DMS53 (cell line): ENCODE measurements at places on chromosomes 13 and 19.
A peak's percentile ranks its signal among the peaks of the same experiment; 100 is the strongest.

GRCh38 chr13:43961909-43962308 is 82.2 kb downstream of the LACC1 start:
- DNase-seq, result no peak

DNA sequence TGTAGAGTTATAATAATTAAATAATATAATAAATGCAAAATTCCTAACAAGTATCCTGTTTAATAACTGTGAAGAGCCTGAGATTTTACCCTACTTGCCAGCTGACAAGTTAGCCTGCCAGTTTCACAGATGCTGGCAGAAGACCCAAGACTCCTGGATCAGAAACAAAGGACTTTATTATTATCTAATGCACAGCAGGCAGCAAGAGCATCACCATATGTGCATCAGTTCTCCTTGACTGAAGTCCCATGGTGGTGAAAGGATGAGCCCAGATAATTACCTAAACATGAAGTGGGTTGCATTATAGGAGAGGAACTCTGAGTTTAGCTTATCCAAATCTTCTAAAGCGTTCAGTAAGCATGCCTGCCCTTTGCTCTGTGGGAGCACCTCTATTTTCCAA is 39.1 kb upstream of the MTIF3 start:
- DNase-seq, result no peak

DNA sequence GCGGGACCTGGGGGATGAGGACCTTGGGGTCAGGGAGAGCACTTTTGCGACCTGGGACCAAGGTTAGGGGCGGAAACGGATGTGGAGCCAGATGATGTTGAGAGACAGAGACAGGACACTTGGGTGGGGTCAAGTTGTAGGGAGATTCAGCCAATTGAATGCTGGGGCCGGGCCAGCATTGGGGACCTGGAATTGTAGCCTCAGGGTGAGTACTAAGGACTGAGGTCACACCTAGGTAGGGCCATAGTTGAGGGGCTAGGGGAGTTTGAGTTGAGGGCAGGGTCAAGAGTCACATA is 1.2 kb downstream of the ALKBH7 start:
- peak; percentile 46 for DNase-seq

DNA sequence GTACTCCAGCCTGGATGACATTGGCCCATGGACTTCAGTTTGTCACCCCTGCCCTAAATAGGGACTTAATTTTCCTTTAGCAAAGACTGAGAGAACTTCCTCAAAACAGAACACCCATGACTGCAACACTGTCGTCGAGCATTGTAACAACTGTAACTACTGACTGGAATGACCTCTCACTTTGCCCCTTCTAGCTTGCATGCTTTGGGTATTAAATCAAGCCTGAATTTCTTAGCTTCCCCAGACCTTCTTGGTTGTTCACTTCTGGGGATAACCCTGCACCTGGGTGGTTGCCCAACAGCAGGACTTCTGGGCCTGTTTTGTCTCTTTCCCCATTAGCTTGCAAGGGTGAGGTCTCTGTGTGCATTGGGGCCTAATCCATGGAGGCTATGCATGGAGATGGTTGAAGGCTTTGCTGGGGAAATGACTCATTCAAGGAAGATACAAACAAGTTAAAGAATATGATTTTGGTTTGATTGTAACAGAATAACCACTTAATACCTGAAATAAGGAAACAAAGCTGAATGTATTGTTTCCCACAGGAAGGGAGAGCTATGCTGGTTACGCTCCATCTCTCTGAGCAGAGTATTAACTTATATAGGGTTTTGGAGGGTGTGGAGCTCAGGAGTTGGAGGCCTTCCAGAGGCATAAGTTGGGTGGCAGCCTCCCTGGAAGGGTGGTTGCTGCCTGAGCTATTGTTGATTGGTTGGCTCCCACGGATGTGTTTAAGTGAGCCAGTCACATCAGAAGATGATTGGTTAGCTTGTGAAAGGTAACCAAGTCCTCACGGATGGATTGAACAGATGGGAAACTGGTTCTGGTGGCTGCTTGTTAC is 34.7 kb upstream of the UBAC2 start:
- DNase-seq, result no peak

- peak; percentile 44 for DNase-seq
Measured at GRCh38 chr19:1945899-1946298, 4.9 kb downstream of the CSNK1G2 start.

DNA sequence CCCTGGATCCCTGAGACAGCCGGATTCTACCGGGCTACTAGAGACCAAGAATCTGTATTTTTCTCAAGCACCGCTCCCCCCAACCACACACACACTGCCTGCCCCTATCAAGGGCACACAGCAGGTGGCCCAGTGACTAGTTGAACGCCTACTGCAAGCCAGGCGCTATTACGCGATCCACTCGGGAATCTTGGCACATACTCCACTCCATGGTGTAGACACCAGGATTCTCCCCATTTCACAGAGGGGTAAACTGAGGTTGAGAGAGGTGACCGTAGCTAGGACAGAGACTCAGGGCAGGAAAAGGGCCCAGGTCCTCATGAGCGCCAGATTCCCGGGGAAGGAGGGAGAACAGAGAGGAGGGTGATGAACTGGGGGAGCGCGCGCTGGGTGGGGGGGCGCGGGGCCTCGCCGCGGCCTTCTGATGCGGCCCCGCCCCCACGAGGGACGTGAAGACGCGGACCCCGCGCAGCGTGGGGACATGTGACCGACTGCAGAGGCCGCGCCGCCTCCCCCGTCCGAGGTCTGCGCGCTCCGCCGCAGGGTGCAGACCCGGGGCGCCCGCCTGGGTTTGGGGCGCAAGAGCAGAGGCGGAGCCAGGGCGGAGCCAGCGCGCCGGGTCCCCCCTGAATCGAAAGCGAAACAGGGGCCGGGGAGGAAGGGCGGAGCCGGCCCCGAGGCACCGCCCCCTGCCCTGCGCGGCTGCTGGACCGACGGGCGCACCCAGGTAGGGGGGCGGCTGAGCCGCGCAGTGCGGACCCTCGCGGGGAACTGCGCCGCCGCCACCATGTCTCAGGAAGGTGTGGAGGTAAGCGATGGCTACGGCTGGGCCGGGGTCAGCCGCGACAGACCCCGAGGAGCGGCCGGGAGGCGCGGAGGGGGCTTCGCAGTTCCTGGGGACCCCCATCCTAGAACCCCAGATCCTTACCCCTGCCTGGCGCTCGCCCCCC is at the start of gene SHFL:
Gene SHFL (plus strand): TSS at position 677 of the 950 bp plus-strand sequence. CDS start 111 bp downstream, at position 788.
- DNase-seq, result peak; percentile 48

DNA sequence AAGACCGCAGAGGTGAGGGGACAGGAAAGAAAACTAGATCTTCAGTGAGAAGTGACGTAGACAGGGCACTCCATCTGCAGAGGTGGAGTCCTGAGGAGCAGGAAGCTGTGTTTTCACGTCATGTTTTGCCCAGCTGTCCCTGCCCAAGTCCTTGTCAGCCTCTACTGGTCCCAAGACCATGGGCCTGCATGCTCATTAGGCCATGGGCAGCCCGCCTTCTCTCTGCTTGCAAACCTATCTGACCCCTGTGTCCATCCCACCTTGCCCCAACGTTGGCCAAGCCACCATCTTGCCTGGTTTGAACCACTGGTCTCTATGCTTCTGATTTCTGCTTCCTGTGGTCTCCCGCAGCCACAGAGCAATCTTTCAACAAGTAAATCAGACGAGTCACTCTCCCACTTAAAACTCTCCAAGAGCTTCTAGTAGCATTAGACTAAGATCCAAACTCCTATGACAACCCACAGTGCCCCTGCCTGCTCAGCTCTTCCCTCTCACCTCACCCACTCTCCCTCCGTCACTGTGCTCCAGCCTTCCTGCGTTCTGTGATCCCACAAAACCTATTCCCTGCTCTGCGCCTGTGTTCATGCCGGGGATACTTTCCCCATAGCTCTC is 18.6 kb upstream of the CCNE1 start:
- no peak for DNase-seq

GRCh38 chr19:17069193-17069592 is 6.1 kb downstream of the HAUS8 start:
- DNase-seq, result no peak

DNA sequence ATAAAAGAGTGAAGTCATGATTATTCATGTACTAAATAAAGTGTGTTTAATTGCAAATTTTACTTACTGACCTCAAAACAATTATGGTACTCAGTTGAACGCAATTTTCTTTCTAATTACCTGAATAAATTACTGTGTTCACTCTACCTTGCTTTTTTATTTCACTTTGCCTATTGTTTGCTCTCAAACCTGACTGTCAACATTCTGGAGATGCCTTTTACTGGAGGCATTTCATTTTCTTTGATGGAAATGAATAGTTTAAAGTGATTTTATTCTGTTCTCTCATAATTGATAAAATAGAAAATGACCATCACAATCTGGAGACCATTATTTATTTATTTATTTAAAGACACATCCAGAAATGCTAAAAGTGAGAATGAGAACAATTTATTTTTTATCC is 811.5 kb upstream of the ATXN8OS start:
- DNase-seq, result no peak

DNA sequence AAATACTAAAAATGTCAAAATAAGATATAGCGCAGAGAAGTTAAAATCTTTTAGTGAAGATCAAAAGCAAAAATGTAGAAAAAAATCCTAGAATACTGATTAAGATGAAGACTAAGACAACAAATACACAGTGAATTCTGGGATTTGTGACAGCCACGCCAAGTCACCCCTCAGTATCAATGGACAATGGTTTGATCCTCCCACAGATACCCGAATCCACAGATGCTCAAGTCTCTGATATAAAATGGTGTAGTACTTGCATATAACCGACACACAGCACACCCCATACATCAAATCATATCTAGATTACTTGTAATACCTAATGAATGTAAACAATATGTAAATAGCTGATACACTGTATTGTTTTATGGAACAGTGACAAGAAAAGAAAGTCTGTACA is 5.9 kb downstream of the MIPEP start:
- DNase-seq, result no peak

DNA sequence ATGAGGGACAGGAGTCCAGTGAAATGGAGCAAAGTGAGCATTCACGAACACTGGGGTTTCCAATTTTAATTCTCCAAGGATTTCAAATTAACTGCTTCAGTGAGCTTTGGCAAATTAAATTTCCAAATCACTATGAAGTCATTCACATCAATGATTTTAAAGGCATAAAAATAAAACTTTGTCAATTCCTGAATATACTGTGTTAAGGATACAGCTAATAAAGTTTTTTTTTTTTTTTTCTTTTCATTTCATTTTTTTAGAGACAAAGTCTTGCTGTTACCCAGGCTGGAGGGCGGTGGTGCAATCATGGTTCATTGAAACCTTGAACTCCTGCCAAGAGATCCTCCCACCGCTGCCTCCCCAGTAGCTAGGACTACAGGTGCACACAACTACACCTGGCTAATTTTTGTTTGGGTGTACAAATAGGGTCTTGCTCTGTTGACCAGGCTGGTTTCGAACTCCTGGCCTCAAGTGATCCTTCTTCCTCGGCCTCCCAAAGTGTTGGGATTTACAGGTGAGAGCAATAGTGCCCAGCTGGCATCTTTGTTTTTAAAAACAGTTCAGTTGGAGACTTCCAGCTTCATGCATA is 21.9 kb downstream of the RBM26 start:
- peak; percentile 5 for DNase-seq

- peak; percentile 47 for DNase-seq
Measured at GRCh38 chr19:6767081-6767356, 216 bp downstream of the SH2D3A start.

DNA sequence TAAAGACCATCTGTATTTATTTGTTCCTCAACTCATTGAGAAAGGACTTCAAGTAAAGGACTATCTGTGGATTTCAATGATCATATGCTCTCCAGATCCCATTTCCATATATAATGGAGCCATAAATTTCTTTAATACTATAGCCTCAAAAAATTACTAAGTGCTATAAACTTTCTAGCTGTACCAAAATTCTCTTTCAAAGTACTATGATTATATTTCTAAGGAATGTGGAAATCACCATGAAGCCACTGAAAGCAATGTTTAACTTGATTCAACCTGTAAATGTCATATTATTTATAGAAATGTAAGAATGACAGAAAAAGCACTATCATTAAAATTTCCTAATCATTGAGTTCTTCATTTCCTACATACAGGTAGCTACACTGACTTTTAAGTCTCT is 20.7 kb downstream of the TBC1D4 start:
- DNase-seq, result no peak

DNA sequence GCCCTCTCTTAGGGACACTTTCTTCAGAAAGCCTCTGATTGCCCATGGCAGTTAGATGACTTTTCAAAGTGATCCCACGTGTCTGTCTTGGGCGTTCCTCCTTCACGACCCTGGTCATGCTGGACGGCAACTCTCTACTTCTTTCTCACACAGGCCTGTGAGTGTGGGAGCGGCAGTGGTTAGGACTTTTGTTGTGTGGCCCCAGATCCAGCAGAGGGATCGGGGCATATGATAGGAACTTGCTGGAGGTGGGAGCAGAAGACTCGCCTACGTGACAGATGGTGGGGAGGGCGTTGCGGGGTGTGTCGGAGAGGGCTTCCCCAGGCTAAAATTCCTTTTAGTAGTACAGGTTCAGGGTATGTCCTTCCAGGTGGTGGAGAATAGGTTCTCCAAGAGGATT is 289.5 kb upstream of the MAB21L1 start:
- no peak for DNase-seq
